ENCODE measurements at places on chromosomes 1 and 21.

GRCh38 chr1:57192222-57192621, 226.4 kb upstream of the C8B start:
- no peak for DNase-seq

DNA sequence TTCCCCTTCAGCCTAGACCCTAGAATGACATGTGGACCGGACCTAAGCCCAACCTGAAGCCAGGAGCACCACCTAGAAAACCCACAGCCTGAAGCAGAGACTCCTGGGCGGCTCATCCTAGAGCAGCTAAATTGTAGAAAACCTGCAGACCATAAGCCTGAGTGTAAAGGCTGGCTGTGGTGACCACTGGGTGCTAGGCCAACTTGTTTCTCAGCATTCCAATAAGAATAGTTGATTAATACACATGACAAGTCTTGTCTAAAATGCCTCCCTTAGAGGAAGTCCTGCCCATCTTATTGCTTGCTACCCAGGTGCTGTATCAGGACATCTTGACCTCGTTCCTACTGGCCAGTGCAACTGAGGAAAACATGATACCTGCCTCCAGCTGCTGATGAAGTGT, 23.3 kb upstream of the CASQ2 start:
- DNase-seq: no peak

GRCh38 chr1:198174297-198174696, 17.5 kb downstream of the NEK7 start:
- no peak for DNase-seq

- no peak for DNase-seq
These were observed 76.1 kb downstream of the TMEM53 start for GRCh38 chr1:44598167-44598566.

DNA sequence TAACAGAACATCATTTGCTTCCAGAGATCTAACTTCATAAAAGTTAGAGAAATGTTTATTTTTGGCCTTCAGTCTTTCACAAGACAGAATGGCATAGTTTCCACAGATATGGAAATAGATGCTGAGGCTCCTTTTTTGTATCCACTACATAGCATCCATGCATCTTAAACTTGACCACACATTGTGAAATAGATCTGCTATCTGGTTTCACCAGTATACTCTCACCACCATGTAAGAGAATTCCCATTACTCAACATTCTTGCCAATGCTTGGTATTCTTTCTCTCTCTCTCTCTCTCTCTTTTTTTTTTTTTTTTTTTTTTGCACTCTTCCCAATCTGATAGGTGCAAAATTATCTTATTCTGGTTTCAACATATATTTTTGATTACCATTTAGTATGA, 52.1 kb upstream of the PRMT6 start:
- DNase-seq: no peak
